ENCODE measurements at places on chromosomes 6 and 20.
A peak's percentile ranks its signal among the peaks of the same experiment; 100 is the strongest.

DNA sequence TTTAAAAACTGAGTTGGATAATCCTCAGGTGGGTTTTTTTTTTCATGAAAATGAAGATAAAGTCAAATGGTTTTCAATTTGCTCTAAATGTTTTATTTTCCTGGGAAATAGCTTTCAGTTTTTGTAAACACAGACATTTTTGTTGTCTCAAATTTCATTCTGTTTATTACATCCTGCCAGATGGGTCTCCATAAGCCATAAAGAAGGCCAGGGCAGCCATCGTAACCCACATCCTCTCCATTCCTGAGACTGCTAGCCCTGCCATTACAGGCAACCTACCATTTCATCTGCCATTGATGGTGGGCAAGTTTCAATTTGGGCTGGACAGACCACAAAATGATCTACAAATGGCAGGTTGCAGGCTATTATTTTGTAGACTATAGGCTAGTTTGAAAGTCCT, 60.8 kb downstream of the BTBD3 start:
- DNase-seq = peak; percentile 63

GRCh38 chr6:5105146-5105545, 20.0 kb downstream of the PPP1R3G start:
- DNase-seq = no peak

DNA sequence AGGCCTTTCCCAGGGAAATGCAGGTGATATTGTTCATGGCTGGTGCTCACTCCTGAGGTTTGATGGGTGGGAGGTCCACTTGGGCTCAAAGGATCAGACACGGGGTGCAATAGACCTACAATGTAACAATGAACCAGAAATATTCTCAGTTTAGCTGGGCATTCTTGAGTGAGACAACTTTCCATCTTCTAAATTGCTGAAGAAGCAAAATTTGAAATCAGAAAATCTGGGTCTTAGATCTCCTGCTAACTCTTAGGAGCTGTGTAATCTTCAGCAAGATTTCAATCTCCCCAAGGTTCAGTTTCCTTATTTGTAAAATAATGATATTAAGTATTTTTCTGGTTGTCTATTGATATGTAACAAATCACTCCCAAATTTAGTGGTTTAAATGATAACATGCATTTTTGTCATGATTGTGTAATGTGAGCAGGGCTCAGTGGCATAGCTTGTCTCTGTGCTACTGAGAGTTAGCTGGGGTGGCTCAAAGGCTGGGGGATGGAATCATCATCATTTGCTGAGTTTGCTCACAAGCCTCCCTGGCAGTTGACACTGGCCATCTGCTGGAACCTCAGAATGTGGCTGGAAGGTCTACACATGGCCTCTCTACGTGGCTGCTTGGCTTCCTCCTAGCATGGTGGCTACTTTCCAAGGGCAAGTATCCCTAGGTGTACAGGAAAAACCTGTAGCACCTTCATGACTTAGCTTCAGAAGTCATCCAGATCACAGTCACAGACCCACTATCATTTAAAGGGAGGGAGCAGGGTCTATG, 98.8 kb downstream of the GRM1 start:
- no peak for DNase-seq

- DNase-seq = no peak
Measured at GRCh38 chr6:106421496-106421895, 61.0 kb downstream of the CRYBG1 start.

DNA sequence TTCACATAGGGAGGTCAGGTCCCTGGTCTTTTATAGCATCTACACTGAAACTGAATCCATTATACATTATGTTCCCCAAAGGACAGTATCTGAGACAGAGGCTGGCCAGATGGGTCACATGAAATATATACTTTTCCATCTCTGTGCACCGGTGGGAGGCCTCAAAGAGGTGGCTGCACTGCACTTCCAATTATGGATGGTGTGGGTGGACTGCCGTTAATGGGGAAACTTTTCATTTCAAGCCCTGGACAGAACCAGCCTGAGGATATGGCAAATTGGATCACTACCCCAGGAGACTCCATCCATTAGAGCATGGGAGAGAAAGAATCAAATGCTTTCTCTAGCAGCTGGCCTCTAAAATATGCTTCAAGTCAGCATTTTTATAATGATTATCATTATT, 280.5 kb upstream of the OPRM1 start:
- DNase-seq = no peak

DNA sequence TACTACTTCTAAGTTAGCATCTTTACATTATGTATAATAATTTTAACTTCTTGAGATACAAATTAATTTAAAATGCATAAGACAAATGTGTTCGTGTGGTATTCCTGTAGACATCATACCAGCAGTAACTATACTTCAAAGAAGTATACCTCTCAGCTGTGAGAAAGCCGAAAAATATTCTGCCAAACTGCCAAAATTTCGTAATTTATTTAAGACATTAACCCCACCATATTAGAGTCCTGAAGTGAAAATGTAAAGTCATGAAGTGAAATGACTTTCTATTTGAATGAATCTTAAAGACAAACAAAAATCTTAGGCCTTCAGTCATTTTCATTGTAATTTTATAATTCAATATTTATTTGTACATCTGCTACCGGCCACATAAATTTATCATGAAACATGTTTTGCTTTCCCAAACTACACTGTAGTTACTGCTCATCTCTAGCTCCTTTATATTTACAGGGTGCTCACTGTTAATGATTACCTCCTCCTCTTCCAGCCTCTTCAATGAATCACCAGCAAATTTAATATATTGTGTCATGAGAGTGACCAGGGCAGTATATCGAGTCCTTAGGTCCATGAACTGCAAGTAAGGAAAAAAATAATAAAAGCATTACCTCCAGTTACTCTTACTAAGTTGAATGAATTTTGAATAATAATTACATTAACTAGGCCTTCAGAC, 18.5 kb downstream of the DST start:
- no peak for DNase-seq

DNA sequence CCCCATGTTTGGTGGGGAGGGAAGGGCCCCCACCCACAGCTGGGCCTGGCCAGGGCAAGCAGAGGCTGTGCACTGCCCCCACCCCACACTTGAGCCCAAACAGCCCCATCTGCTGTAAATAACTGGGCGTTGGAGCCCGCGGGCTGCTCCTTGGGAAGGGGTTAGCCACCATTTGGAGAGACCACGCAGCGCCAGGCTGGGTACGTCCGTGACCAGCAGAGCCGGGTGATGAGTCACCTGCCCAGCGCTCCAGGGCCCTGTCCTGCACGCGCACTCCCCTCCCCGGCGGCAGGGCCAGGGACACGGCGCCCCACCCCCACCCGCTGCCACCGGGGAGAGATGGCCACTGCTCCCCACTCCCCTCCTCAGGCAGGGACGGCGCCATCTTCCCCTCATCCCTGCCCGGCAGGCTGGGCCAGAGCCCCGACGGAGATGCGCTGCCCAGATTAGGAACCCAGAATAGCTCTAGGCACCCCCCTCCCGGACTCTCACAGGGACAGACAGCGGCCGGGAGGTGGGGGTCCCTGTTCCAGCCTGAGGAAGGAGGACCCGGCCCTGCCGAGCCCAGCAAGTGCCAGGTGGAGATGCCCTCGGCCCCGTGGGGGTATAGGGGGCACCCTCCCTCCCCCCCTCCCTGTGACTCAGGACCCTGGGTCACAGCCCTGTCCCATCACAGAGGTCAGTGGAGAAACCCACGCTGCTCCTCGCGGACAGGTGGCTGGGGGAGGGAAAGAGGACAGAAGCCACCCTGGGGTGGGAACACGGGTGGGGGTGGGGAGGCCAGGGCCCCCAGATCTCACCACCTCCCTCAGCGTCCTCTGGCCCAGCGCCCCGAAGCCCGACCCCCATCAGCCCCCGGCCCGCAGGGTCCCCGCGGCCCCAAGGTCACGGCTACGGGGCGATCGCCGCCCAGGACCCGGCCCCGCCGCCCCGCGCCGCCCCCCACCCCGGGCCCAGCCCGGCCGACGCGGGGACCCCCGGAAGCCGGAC, 642 bp downstream of the EEF1A2 start:
- peak; percentile 44 for DNase-seq

GRCh38 chr6:81987293-81987692, 234.8 kb upstream of the TENT5A start:
- DNase-seq = no peak

DNA sequence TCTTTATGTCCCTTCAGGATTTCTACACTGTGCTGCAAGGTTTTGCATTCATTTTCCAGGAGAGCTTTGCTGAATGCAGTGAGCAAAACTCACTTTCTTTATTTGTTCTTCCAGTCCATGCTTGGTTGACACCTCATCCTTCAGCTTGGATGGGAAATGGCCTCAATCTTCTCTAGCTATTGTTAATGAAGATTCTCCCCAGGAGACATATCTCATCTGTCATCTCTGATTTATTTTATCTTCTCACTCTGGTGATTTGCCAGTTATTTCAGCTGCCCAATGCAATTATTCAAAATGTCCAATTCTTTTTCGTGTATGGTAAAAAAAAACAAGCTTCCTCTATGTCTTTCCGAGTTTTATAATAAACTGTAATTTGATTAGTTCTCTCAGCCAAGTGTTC, 77.9 kb upstream of the PAK5 start:
- no peak for DNase-seq

GRCh38 chr6:105015482-105015881, 58.6 kb downstream of the LIN28B start:
- no peak for DNase-seq

- DNase-seq = no peak
Measured at GRCh38 chr6:101816716-101817115, 423.2 kb downstream of the GRIK2 start.

Data from NCI-H2171 treated with DMSO at 0.1 percent for 48 hours (cell line).